ENCODE measurements at places on chromosomes 5 and 9.
A peak's percentile ranks its signal among the peaks of the same experiment; 100 is the strongest.

- DNase-seq: no peak
These were observed 16.5 kb downstream of the GRXCR2 start for GRCh38 chr5:145856285-145856818.

- no peak for DNase-seq
These were observed 110.2 kb upstream of the DAPK1 start for GRCh38 chr9:87387351-87388011.

GRCh38 chr5:96843140-96843539 is 33.2 kb upstream of the ERAP2 start:
- DNase-seq: no peak

GRCh38 chr9:127837346-127837745 is 17.1 kb downstream of the ENG start:
- no peak for DNase-seq

- DNase-seq: no peak
These were observed 325.4 kb downstream of the ARL15 start for GRCh38 chr5:53984971-53985370.

DNA sequence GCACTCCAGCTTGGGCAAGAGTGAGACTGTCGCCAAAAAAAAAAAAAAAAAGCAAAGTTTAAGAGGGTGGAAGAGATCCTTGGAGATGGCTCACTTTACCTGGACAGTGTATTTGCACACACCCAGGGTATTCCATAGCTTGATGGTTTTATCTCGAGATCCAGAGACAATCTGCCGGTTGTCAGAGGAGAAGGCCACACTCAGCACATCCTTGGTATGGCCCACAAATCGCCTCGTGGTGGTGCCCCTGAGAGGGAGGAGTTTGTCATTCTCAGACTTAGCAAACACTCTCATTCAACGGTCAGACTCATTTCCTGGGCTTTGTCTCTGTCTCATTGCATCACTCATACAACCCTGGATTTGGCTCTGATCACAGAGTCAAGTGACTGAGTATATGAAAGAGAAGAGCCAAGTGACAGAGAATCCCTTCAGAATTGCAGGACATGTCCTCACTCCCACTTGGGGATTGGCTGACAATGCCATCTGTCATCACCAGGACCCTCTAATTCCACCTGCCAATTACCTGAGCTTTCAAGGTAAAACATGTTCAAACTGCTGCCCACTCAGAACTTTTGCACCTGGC is 2.2 kb downstream of the RACK1 start:
- no peak for DNase-seq

DNA sequence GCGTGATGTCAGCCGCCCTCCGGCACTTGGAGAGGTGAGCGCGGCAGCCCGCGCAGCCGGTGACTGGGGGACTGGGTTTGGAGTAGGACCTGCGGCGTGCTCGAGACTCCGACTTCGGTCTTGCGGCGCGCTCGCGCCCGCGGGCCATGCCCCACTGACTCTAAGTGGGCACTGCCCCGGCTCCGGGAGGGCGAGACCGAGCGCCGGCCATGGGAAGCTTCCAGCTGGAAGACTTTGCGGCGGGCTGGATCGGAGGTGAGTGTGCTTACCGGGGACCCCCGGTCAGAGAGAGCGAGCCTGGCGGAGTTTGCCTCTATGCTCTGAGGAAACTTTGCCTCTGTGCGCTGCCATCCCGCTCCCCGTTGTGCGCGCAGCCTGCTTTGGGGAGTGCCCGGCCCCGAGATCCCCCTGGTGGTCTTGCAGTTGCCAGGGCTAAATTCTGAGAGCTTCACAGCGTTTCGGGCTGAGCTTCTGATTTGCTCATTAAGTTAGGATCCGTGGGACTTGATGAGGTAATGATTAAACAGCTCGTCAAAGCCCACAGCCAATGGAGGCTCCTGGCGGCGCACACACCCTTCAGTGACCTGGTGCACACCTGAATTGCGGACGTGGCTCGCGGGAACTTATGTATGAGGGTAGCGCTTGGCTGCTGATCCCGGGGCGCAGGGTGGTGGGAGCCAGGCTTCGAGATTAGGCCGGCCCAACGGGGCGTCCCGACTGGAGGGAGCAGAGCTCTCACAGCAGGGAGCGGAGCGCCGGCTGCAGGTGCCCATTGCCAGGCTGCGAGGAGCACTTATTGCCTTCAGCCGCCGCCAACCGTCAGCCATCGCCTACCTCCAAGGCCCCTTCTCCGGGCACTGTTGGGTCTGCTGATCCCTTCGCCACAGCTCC is at the start of gene SLC25A48:
Gene SLC25A48 (plus strand): TSS at position 25 of the 891 bp plus-strand sequence. CDS start 185 bp downstream, at position 210.
- DNase-seq: no peak

- no peak for DNase-seq
These were observed 35.9 kb upstream of the HK3 start for GRCh38 chr5:176935017-176935416.

DNA sequence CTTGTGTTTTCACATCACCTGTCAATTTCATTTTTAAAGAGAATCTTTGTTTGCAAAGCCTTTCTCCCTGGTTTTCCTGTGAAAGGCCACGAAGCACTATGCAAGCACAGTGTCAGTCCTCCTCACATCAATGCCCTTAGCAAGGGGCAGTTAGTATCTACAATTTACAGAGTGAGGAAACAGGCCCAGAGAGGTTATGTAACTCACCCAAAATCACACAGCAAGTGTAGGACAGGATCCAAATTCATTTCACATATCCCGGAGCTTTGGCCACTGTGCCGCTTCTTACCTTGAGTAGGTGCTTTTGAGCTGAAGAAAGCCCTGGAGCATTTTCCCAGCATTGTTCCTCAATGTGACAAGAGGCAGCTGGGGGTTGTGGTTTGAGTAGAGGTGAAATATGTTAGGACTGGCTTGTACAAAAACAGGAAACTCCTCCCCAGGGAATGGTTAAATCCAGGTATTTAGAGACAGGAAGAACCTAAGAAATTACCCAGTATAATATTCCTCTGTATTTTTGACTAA is 283.8 kb downstream of the NTRK2 start:
- no peak for DNase-seq

GRCh38 chr9:117826837-117827236 is 122.6 kb downstream of the TLR4 start:
- no peak for DNase-seq

GRCh38 chr5:102755686-102756371 is 724 bp downstream of the PAM start:
- DNase-seq: peak; percentile 68

DNA sequence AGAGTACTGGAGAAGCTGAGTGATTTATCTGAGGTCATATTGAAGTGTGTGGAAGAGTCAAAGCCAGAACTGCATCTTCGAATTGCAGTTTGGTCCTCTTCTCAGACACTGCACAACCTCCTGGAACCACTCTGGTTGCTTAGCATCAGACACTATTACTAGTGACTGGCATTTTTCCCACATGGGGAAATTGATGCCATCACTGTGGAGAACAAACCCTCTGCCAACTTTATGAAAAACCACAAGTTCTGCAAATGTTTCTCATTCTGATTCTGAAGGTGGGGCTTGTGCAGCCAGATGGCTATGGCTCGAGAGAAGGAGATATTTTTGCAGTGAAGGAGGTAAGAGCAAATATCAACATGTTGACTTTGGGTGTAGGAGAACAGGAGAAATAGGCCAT is 67.2 kb downstream of the KCTD16 start:
- DNase-seq: no peak

DNA sequence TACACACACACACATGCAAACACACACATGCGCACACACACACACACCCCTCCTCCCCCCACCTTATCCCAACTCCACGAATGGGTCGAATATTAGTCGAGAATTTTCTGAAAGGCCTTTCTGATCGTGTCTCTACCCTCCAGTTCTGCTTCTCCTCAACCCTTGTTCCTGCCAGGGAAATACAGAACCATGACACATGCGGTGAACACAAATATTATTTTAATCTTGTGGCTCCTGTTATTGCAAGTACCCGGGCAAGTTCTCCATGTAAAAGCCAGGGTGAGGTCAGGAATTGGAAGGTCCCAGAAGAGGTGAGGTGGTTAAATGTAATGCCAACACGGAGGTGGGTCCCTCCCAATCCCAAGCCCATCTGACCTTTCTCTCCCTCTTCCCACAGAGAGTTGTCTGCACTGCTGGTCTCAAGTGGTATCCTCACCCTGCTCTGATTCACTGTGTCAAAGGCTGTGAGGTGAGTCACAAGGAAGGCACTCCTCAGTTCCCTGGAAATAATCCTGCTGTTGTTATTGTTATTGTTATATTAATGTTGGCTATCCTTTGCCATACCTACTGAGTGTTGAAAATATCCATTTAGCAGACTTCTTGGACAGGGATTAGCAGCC is 223.7 kb downstream of the PAPPA start:
- no peak for DNase-seq

DNA sequence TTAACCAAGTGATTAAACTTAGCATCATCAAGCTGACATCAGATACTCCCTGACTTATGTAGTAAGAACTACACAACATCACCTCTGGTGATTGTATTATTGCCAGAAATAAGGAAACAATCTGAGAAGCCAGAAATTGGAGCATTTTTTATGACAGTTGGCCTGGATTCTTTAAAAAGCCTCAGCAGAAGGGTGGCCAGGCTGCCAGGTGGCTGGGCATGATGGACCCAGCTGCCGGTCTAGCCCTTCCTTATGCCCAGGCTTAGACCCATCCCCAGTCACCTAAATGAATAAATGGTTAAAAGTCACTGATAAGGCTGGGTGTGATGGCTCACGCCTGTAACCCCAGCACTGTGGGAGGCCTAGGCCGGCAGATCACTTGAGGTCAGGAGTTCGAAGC is 12.8 kb downstream of the OR1K1 start:
- DNase-seq: no peak

GRCh38 chr5:154214371-154215106 is 24.0 kb downstream of the GALNT10 start:
- no peak for DNase-seq

GRCh38 chr9:25990376-25990775 is 312.1 kb upstream of the TUSC1 start:
- DNase-seq: no peak

- no peak for DNase-seq
These were observed 4.1 kb downstream of the HACD4 start for GRCh38 chr9:21027295-21027694.

DNA sequence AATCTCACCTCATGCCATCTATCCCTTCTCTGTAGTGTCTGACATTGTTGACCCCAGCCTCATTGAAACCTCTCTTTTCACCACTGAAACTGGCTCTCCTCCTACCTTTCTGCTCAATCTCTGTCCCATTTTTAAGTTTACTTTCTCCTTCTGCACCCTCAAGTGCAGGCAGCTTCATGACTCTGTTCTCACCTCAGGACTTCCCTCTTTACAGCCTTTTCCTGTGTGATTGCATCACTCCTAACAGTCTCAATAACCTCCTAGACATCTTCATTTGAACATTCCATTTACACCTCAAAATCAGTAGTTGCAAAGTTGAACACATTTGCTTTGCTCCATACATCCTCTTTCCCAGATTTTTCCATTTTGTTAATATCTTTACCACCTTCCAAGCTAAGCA is 172.1 kb downstream of the RASEF start:
- no peak for DNase-seq

DNA sequence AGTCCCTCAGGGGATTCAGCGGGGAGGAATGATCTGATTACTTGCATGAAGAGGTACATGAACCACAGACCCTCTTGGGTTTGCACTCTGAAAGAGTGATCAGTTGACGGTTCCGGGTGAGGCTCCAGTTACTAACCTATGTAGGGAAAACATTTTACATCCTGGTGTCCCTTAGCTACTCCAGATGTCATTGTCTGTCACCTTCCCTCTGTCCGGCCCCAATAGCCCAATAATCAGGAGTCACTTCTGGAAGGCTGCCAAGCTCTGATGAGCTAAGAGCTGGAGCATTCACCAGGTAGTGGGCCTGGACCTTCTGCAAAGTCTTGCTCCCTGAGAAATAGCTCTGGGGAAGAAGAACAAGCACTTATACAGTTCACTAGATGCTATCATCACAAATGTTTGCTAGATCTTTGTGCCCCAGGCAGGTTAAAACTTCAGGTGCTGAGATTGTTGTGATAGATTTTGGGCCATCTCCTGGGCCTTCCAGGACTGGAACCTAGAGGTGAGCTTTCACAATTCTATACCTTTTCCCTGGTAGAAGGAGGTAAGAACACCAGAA is 64.5 kb downstream of the ENTREP1 start:
- DNase-seq: no peak

- no peak for DNase-seq
These were observed 9.0 kb upstream of the SUSD3 start for GRCh38 chr9:93049491-93049890.

GRCh38 chr9:107137495-107138202 is 145.4 kb upstream of the RAD23B start:
- DNase-seq: no peak

DNA sequence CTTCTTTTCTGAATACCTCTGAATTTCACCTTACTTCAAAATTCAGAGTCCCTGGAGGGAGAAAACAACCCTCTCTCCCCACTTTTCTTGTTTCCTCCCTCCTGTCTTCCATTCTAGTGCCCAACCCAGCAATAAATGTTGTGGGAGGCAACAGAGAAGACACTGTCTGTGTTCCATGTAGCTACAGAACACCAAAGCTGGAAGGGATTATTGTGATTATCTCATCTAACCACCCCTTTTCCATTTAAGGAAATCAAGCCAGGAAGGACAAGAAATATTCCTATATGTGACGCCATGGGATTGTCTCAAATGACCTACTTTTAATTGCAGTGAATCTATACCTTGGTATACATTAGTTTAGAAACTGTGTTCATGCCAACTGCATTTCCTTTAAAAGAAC is 476.6 kb upstream of the TNC start:
- DNase-seq: no peak

- DNase-seq: no peak
These were observed 28.1 kb downstream of the FREM1 start for GRCh38 chr9:14882090-14882489.

DNA sequence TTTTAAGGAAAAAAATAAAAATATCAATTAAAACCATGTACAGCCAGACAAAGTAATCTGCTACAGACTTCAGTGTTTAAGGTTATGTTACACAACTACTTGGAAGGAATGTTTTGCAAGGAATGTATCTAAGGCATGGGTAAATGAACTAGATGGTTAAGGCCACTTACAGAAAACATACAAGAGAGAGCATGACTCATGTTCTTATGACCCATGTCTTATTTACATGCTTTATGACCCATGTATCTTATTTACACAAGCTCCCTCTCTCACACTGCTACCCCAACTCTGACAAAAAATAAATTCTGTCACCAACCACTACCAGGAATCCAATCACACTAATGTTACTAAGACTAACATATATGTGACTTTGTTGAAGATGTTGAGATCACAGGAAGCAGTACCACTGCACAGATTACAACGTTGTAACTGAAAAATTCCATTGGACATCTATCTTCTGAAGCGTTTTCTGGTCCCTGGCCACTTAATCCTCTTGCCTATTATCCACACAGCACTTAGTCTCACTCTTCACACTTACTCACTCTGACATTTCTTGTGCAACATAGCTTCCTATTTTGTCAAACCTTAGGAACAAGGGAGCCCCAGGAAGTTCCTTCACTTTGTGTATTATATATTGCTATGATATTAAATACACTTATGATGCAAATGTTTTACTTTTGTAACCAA is 1630.1 kb upstream of the C9orf72 start:
- no peak for DNase-seq

- DNase-seq: no peak
These were observed 344.1 kb upstream of the RPS23 start for GRCh38 chr5:82622205-82622604.

DNA sequence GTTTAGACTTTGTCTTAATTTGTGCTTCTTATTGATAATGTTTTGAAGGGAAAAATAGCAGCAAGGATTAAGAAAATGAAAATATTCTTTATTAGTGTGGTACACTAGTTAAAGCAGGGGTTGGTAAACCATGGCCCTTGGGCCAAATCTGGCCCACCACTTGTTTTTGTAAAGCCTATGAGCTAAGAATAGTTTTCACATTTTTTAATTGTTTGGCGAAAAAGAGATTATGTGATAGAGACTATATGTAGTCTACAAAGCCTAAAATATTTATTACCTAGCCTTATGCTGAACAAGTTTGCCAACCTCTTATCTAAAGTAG is 57.2 kb downstream of the KCNN2 start:
- DNase-seq: no peak
